ENCODE measurements at places on chromosomes 16 and 17.

DNA sequence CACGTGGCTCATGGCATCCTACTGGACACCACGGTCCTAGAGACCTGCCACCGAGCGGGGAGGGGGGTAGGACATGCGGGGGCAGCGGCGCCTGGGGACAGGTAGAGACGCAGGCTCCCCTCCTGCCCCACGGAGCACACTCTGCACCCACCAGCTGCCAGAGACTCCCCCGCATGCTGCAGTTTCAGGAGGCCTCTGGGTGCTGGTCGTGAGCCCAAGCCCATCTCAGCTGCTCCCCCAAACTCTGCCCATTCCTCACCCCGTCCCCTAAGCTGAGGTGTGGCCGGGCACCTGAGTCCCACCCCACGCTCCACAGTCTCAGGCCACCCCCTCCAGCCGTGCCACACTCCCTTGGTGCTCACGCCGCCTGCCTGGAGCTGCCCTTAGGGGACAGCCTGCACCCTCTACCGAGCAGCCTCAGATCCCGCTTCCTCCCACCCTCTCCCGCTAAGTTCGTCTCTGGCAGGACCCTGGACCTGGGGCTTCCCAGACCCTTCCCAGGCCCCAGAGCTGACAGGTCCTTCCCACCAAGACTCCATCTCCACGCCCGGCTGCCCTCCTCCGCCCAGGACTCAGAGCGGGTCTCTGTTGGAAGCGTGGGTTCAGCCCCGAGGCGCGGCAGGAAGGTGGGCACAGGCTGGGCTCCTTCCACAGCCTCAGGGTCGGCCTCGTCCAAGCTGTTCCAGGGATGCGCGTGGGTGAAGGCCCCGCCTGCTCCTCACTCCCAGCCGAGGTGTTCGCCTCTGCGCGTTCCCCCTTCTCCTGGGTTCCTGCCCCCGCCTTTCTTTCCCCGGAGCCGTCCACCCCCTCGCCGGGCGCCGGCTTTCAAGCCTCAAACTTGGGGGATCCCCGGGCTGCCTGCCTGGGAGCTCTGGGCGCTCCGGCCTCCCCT, 1.3 kb downstream of the RAB40B start:
- DNase-seq = no peak

DNA sequence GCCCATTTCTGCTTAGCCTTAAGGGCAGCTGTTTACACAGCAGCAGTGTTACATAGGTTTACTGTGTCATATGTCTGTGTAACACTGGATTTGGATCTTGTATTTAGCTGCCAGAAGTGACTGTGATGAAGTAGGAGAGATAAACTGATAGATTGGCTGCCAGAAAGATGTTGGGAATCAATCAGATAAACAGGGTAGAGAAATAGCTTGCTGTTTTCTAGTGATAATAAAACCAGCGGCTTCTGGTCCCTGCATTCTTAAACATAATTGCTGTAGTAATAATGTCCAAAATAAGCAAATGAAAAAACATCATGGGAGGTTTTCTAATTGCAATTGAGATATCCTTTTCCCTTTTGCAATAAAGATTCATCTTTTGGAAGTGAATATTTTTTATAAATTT, 68.7 kb downstream of the AATF start:
- no peak for DNase-seq

DNA sequence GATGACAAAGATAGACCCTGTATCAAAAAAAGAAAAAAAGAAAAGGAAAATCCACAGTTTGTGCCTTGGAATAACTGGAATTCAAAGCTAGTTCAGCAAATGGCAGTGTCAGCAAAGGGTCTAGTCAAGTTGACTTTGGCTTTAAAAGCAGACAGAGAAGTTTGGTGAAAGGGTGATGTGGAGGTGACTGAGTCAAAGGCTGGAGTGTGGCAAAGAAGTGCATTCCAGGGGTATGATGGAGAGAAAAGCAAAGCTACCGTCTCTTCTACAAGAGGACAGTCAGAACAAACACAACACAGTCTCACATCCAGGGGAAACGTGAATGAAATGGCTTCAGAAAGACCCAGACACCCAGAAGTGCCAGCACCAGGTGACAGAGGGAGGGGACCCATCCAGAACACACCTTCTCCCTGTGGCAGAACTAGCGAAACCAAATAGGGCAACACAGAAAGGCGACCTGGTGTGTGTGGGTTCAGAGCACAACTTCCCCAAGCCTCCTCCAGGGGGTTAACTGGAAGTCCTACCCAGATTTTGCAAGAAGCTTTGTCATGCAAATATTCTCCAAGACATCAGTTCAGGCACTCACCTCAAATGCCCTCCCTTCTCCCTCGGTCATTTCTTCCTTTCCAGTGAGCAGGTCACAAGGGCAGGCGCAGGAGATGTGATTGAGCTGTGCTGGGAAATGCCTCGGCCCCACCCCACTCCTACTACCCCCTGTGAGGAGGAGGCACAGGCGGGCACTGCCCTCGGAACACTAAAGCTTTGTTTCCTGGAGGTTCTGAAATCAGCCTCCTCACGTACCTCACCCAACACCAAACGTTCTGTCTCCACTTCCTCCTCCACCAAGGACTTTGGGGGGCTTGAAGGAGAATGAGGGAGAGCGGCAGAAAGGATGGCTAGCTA, 481.9 kb downstream of the SOX9 start:
- DNase-seq = no peak

- DNase-seq = no peak
These were observed 8.0 kb downstream of the TLCD3A start for GRCh38 chr17:740240-741017.

- DNase-seq = no peak
These were observed 216.5 kb downstream of the TMEM114 start for GRCh38 chr16:8373676-8374431.

GRCh38 chr16:84291226-84291625, 3.5 kb upstream of the WFDC1 start:
- no peak for DNase-seq

GRCh38 chr17:2309338-2310154, 5.8 kb downstream of the SRR start:
- DNase-seq = no peak

- DNase-seq = no peak
These were observed 54.5 kb upstream of the ADORA2B start for GRCh38 chr17:15890279-15890892.

All from hippocampal formation (tissue), 2 donors.